ENCODE measurements at places on chromosomes 3 and 15. TPM values are rescaled to one million over a fixed set of nuclear protein-coding genes. Genes with fewer than 3 reads are reported as not detected.

GRCh38 chr3:68999605-69000004, 13.9 kb downstream of the EOGT start:
- no peaks in the 10 kb centered on the region for H3K27me3 ChIP-seq
- no peaks in the 10 kb centered on the region for H3K4me1 ChIP-seq
- H3K4me3 ChIP-seq, result no peak overlapping the region
- H3K36me3 ChIP-seq, result peaks cover 10% of the 10 kb centered on the region
- H3K27ac ChIP-seq, result no peak overlapping the region
- DNase-seq, result no peak

GRCh38 chr3:11624161-11624560, 19.6 kb downstream of the VGLL4 start:
- no peak overlapping the region for H3K27ac ChIP-seq
- no peaks in the 10 kb centered on the region for H3K27me3 ChIP-seq
- H3K4me3 ChIP-seq, result no peak overlapping the region
- H3K36me3 ChIP-seq, result peaks cover 3% of the 10 kb centered on the region

- H3K4me1 ChIP-seq, result peaks cover 2% of the 10 kb centered on the region
- H3K36me3 ChIP-seq, result no peaks in the 10 kb centered on the region
- DNase-seq, result no peak
- no peak overlapping the region for H3K4me3 ChIP-seq
Observed at GRCh38 chr3:139671863-139672646, 5.7 kb downstream of the NMNAT3 start.

- H3K27ac ChIP-seq, result no peak overlapping the region
- H3K4me1 ChIP-seq, result peaks cover 16% of the 10 kb centered on the region
- no peak overlapping the region for H3K4me3 ChIP-seq
- H3K27me3 ChIP-seq, result no peaks in the 10 kb centered on the region
Observed at GRCh38 chr15:90174140-90174875, 26.8 kb upstream of the SEMA4B start.

Gene ZNF860
- total RNA-seq, result 41.4 TPM

Gene TRAK1
- total RNA-seq, result 129 TPM

Gene SCN11A
- 0.24 TPM for total RNA-seq

DNA sequence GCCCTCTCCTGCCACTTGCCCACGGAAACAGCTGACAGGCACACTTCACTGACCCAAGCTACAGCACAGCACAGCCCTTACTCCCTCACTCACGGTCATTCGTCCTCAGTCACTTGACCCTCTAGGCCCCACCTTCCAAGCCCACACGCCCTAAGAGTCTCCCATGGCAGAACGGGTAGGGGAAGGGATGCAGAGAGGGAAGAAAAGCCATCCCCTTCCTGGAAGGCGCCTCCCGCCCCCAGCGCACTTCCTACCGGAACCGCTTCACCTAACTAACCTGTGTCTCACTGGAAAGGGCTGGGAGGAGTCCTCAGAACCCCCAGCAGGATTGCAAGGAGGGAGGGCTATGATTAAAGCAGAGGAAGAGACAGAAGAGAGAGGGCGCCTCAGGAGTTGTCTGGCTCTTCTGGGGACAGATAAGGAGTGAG, 22.9 kb downstream of the EPHB3 start:
- no peaks in the 10 kb centered on the region for H3K27me3 ChIP-seq
- no peak overlapping the region for H3K4me3 ChIP-seq
- no peaks in the 10 kb centered on the region for H3K36me3 ChIP-seq
- H3K27ac ChIP-seq, result no peak overlapping the region
- H3K4me1 ChIP-seq, result peaks cover 9% of the 10 kb centered on the region
- no peak for DNase-seq

- no peaks in the 10 kb centered on the region for H3K4me1 ChIP-seq
- no peak overlapping the region for H3K27ac ChIP-seq
- H3K4me3 ChIP-seq, result no peak overlapping the region
- H3K36me3 ChIP-seq, result no peaks in the 10 kb centered on the region
- no peak for DNase-seq
Observed at GRCh38 chr15:29890336-29891095, 68.2 kb upstream of the TJP1 start.

Measured in B cell (primary cell).